ENCODE measurements at places on chromosomes 5 and 9. TPM values are rescaled to one million over a fixed set of nuclear protein-coding genes. Genes with fewer than 3 reads are reported as not detected.
A peak's percentile ranks its signal among the peaks of the same experiment; 100 is the strongest.

FOXD4L5 gene
- not detected for total RNA-seq

KIF20A gene
- 21.2 TPM for total RNA-seq

- no peak for ATAC-seq
These were observed 342.2 kb downstream of the LRRC70 start for GRCh38 chr5:62920856-62921255.

- ATAC-seq: no peak
These were observed 31.5 kb upstream of the TMED7 start for GRCh38 chr5:115657125-115657880.

GRCh38 chr5:116440457-116441001, 134.1 kb downstream of the SEMA6A start:
- no peak for ATAC-seq

TRIM23 gene
- 4.8 TPM for total RNA-seq

AK1 gene
- total RNA-seq: 39.9 TPM

WHRN gene
- 3.4 TPM for total RNA-seq

NOL6 gene
- total RNA-seq: 37.9 TPM

DNA sequence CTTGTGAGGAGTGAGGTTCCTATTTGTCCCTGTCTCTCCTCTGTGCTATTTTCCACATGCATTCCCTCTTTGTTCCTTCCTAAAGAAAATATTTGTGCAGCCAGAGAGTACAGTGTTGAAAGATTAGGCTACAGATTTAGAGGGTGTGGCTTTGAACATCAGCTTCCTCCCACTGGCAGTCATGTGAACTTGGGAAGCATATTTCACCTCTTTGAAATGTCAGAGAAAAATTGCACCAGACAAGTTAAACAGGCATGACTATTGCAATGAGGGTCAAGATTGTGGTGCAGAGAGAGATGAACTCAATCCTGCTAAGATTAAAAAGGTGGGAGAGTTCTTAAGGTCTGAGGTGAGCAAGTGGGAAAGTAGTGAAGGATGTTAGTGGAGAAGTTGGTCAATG, 641.0 kb downstream of the DNAH5 start:
- ATAC-seq: no peak

GRCh38 chr5:169011009-169011408, 289.9 kb downstream of the SLIT3 start:
- ATAC-seq: no peak

DNA sequence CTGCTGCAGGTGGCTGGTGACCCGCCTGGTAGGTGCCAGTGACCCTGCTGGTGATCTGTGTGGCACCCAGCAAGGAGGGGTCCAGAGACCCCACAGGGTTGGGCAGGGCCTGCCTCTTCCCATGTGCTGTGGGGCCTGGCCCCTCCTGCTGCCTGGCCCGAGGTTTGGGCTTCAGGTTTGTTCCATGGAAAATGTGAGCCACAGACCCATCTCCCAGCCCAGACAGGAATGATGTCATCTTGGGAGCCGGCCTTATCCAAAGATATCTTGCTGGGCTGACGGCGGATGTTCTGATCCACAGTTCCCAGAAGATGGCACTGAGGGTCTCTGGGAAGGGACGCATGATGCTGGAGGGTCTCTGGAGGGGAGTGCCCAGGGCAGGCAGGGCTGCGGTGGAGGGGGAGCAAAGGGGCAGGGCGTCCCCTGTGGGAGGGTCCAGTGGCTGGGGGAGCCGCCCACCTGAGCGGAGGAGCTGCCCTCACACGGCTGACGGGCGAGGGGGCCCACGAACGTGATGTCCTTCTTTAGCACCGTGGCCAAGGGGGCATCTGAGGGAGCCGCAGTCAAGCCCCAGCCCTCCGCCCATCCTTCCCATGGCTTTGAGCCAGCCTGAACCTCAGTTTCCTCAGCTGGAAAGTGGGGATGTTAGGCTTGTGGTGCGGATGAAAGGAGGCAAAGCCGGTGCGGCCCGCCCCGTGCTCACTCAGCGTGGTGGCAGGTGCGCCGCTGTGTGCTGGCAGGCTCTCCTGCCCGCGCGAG, 68.1 kb downstream of the COL5A1 start:
- no peak for ATAC-seq

PLAC8L1 gene
- total RNA-seq: 0.52 TPM

DNA sequence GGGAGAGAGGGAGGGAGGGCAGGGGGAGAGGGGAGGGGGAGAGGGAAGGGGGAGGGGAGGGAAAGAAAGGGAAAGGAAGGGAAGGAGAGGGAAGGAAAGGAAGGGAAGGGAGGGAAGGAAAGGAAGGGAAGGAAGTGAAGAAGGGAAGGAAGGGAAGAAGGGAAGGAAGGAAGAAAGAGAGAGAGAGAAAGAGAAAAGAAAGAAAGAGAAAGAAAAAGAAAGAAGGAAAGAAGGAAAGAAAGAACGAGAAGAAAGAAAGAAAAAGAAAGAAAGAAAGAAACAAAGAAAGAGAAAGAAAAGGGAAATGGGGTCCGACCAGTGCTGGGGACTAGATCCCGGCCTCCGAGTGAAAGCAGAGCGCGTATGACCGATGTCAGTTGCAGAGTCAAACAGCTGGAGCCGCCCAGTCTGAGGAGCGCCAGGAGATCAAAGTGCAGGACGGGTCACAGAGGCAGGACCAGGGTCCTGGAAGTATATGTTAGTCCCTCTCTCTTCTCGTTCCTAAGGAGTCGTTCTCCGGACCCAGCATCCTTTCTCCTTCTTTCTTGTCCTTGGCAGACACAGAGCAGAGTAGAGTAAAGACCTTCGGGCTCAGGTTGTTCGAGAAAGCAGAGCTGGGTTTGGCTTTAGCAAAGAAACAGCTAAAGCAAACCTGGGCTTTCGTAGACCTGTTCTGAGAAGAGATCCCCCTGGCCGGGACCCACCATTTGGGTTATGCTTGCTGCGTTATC, 305.4 kb upstream of the MSX2 start:
- no peak for ATAC-seq

DNA sequence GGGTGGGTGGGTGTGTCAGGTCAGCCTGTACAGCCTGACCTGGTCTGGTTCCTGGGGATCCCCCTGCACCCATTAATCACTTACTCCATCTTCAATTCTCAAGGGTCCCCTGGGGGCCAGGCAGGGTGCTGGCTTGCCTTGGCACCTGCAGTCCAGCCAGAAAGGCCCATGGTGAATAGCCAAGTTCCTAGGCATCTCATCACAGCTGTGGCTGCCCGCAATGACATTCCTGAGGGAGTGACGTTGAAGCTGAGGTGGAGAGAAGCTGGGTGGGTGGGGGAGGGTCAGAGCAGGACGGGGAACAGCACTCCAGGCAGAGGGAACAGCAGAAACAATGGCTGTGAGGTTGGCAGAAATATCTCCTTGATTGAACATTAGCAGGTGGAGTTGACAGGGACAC, 10.6 kb downstream of the HMCN2 start:
- ATAC-seq: no peak

TRMT10B gene
- total RNA-seq: 4.5 TPM

GRCh38 chr9:3240656-3241268, 285.0 kb downstream of the RFX3 start:
- ATAC-seq: peak; percentile 91

CAMK2A gene
- total RNA-seq: 0.28 TPM

- no peak for ATAC-seq
These were observed 164.0 kb upstream of the RAD23B start for GRCh38 chr9:107118863-107119624.

DNA sequence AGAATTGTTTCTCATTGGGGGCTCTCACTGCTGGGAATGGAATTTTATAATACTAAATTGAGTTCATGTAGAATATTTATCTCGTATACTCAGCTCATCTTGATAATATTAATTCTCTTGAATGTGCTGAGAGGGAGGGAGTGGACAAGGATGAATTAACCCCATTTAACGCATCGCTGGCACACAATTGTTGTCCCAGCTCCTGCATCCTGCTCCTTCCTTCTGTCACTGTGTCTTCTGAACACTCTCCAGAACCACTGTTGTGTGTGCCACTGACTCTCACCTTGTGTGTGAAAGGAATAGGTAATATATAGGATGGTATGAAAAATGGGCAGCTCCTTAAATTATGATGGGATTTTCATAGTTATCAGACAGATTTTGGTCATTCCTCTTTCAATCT, 267.3 kb downstream of the MTRR start:
- no peak for ATAC-seq

DNA sequence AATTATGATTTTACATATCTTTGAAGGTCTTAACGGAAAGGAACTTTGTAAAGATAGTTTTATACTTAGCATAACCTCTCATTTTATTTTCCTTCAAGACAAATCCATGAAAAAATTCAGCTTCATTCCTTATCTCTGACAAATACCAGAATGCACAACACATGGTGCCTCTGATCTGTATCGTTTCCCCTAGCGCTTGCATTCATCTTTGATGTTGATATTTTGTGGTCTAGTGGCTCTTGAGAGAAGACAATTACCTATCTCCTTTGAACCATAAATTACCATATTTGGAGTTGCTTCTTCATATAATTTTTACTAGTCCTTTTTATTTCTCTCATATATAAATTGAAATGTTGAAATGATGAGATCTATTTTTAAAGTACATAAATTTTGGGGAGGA, 551.3 kb downstream of the PDE4D start:
- no peak for ATAC-seq

- no peak for ATAC-seq
These were observed 177.0 kb upstream of the MVB12B start for GRCh38 chr9:126149661-126150060.

ROPN1L gene
- total RNA-seq: not detected

DNA sequence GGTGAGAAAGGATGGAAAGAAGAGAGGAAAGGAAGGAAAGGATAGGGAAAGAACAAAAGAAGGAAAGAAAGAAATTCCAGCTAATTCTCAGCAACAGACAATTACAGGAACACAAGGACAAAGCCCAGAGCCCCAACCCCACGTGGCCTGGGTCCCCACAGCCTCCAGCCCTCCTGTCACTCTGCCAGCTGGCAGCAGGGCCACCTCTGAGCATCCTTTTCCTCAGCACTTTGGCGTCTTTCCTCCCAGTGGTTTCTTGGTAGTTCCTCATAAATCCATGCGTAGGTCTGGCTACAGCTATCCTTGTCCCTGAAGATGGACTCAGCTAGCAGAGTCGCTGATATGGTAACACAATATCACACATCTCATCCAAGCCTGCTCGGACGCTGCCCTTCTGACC, 28.3 kb downstream of the ADAMTS2 start:
- ATAC-seq: no peak

SREK1IP1 gene
- total RNA-seq: 33.5 TPM

DNA sequence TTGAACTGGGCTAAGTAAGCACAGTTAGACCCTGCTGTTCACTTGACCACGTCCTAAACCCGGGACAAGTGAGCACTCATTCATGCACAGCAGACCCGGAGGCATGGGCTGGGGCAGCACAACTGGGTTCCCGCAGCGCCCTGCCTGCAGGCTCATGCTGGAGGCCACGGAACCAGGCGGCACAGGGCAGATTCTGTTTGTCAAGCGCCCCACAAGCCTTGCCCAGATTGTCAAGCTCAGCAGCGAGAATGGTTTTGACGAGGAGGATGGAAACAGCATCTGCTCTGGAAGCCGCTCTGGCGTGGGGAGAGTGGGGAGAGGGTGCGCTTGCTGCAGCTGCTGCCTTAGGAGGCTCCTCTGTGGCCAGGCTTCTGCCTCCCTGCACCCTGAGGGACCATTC, 32.7 kb downstream of the PRRT1B start:
- ATAC-seq: no peak

RIC1 gene
- total RNA-seq: 14.1 TPM

SEC24A gene
- 17.8 TPM for total RNA-seq

DNA sequence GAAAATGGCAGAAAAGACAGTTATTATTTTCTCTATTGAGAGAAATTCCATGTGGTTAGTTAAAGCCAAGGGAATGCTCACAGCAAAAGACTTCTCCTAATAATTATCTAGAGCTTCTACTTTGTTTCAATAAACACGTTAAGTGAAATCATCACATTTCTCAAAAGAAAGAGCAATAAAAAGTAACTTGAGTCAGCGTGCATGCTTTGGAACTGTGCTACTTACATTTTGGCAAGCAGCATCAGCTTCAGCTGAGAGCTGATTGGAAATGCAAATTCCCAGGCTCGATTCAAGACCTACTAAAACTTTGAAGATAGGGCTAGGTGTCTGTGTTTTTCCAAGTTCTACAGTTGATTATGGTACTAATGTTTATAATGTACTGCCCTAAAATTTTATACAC, 132.1 kb downstream of the CDH18 start:
- ATAC-seq: no peak

- ATAC-seq: no peak
These were observed 16.4 kb downstream of the RETREG1 start for GRCh38 chr5:16600397-16600796.

DNA sequence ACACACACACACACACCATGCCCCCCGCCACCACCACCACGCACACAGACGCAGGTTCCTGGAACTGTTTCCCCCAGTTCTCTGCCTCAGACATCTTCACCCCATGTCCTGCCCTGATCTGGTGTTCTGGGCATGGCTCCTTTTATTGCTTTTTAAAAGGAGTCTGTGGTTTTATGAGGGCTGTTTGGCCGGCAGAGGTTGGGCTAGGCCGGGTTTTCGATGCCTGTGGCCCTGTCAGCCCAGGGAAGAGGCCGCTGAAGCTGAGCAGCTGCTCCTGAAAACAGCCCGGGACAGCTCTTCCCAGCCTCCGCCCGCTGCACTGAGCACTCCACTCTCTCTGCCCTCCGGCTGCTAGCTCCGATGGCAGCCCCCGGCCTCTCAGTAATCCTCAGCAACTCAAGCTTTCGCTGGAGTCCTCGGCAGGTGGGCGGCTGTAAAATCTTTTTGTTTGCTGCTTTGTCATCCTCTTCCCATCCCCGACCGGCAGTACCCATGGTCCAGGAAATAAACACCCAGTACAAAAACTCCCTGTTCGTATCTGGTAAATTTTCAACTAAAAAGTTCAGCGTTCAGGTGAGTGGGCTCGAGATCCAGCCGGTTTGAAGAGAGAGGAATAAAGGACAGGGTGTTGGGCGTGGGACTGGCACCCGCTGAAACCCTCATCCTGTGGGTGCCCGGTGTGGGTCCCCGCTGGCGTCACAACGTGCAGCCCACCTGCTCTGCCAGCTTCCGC, 103.0 kb upstream of the ERCC6L2 start:
- no peak for ATAC-seq

- ATAC-seq: peak; percentile 63
These were observed 732 bp upstream of the SMIM15 start for GRCh38 chr5:61162832-61163567.

DNA sequence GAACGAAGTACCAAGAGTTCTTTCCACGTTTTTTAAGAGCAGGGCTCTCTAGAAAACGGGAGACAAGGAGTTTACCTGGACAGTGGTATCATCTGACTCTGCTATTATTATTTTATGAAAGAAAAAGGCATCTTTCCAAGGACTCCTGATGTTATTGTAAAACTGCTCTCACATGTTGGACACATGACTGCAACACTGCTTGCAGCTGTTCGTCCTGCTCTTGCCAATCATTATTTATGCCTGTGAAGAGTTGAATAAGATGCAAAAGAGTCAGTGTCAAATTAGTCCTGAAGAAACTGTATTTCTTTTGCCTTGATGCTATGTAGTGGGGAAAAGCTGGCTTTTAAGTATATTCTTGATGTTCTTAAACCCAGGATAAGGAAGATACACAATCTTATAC, 284.5 kb upstream of the PTGER4 start:
- ATAC-seq: no peak

All from esophagus mucosa (tissue), 1 donor.